ENCODE measurements at places on chromosomes 1 and 21. TPM values are rescaled to one million over a fixed set of nuclear protein-coding genes. Genes with fewer than 3 reads are reported as not detected.

- no peaks in the 10 kb centered on the region for H3K36me3 ChIP-seq
- H3K4me1 ChIP-seq = peaks cover 52% of the 10 kb centered on the region
- H3K27ac ChIP-seq = no peak overlapping the region
- H3K27me3 ChIP-seq = no peaks in the 10 kb centered on the region
These were observed 3.8 kb upstream of the B3GALT2 start for GRCh38 chr1:193190096-193190744.

- no peak overlapping the region for H3K27ac ChIP-seq
- H3K4me1 ChIP-seq = no peaks in the 10 kb centered on the region
- no peaks in the 10 kb centered on the region for H3K36me3 ChIP-seq
- no peaks in the 10 kb centered on the region for H3K27me3 ChIP-seq
- no peak for DNase-seq
- H3K4me3 ChIP-seq = no peak overlapping the region
These were observed 83.4 kb downstream of the ADSS2 start for GRCh38 chr1:244368279-244368678.

GRCh38 chr1:198253668-198254067 lies 96.9 kb downstream of the NEK7 start:
- peak; percentile 54 for DNase-seq
- peak overlapping the region; percentile 37 for H3K27ac ChIP-seq
- H3K4me1 ChIP-seq = peaks cover 27% of the 10 kb centered on the region
- H3K27me3 ChIP-seq = no peaks in the 10 kb centered on the region

DNA sequence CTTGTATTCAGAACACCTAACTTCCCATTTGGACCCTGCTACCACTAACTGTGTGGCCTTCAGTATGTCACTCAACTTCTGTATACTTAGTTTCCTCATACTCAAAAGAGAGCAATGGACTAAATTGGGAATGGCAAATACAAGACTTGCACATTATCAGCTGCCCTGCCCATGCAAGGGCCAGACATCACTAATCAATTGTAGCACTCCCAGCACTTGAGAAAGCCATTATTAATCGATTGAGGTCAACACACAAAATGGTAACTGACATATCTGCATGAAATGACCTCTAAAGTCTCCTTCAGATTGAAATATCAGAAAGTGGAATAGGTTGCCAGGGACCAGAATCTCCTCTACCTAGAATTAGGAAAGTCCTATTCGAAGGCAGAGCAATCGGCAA lies 59.2 kb downstream of the MT1HL1 start:
- no peaks in the 10 kb centered on the region for H3K36me3 ChIP-seq
- no peak overlapping the region for H3K4me3 ChIP-seq
- no peak for DNase-seq
- no peaks in the 10 kb centered on the region for H3K4me1 ChIP-seq
- no peaks in the 10 kb centered on the region for H3K27me3 ChIP-seq
- no peak overlapping the region for H3K27ac ChIP-seq

DNA sequence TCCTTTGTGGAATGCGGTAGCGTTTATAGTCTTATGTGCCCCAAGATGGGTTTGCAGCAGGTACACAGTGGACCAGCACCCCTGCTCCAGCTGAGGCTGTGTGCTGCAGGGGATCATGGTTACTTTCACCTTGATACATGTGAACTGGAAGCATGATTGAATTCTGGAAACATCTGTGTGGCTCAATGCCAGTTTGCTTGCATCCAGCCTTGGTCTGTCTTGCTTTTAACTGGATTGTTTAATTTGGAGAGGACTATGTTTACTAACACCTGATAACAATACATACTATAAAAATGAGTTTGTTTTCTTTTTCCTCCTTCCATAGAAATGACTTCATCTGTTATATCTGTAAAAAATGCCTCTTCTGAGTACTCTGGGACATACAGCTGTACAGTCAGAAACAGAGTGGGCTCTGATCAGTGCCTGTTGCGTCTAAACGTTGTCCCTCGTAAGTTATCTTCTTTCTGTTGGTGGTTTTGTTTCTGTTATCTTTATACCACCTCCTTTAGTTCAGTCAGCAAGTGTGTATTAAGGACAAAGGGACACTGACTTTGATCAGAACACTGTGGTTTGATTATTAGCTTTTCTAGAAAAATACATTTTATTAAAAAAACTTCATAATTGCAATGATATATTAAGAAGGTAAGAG lies 47.7 kb downstream of the CXADR start:
- H3K4me3 ChIP-seq = no peak overlapping the region
- H3K27me3 ChIP-seq = no peaks in the 10 kb centered on the region
- no peaks in the 10 kb centered on the region for H3K36me3 ChIP-seq
- DNase-seq = no peak

GRCh38 chr1:13512472-13512871 lies 1.3 kb downstream of the LRRC38 start:
- H3K4me1 ChIP-seq = peaks cover 24% of the 10 kb centered on the region
- no peaks in the 10 kb centered on the region for H3K36me3 ChIP-seq
- no peaks in the 10 kb centered on the region for H3K27me3 ChIP-seq
- H3K27ac ChIP-seq = no peak overlapping the region
- DNase-seq = no peak

- H3K36me3 ChIP-seq = peaks cover 45% of the 10 kb centered on the region
- H3K27me3 ChIP-seq = no peaks in the 10 kb centered on the region
- H3K4me3 ChIP-seq = no peak overlapping the region
- H3K27ac ChIP-seq = no peak overlapping the region
These were observed 22.6 kb downstream of the ALDH9A1 start for GRCh38 chr1:165675794-165676193.

- no peaks in the 10 kb centered on the region for H3K4me1 ChIP-seq
- H3K4me3 ChIP-seq = no peak within 1 kb of the TSS
- no peaks in the 10 kb centered on the region for H3K36me3 ChIP-seq
- no peaks in the 10 kb centered on the region for H3K27me3 ChIP-seq
These were observed at the start of gene OR14I1 for GRCh38 chr1:248702714-248703113. OR14I1 (minus strand) TSS chr1:248702766.

- no peak for DNase-seq
- no peak overlapping the region for H3K4me3 ChIP-seq
- H3K27ac ChIP-seq = peak overlapping the region; percentile 68
- H3K36me3 ChIP-seq = peaks cover 44% of the 10 kb centered on the region
These were observed 18.9 kb downstream of the CAP1 start for GRCh38 chr1:40059338-40059959.

Gene ST6GALNAC5
- 26.4 TPM for total RNA-seq

Gene COL8A2
- total RNA-seq = 1.4 TPM

Gene KCNN3
- total RNA-seq = 2.3 TPM

Data from adrenal gland (tissue), 19 donors.